ENCODE measurements at places on chromosomes 3 and 15. TPM values are rescaled to one million over a fixed set of nuclear protein-coding genes. Genes with fewer than 3 reads are reported as not detected.

The GASK1A gene
- 10.1 TPM for polyA plus RNA-seq

The GUCA1C gene
- polyA plus RNA-seq, result not detected

The NPAP1 gene
- 0.03 TPM for polyA plus RNA-seq

DNA sequence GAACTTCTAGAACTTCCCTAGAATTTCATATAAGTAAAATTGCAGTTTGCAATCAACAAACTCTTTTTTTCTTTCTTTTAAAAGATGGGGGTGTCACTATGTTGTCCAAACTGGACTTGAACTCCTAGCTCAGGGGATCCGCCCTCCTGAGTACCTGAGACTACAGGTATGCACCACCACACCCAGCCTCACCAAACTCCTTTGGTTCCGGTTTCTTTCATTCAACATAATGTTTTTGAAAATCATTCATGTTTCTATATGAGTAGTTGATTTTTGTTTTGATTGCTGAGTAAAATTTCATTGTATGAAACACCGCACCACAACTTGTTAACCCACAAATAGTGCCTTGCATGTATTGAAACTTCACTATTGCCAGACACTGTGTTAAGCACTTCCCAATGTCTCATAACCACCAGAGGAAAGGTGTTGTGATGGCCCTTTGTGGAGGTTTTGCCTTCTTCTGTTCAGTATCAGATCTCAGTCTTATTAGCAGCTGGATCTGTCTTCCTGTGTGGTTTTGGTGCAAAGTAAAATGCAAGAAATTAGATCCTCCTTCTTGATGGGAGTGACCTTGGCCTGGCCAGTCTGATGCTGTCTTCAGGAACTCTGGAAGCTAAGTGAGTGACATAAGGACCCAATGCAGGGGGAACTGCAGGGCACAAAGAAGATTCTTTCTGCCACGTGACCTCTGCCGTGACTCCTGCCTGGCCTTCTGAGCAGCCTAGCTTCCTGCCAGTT is 78.8 kb upstream of the UBE2E1 start:
- no peak for DNase-seq

DNA sequence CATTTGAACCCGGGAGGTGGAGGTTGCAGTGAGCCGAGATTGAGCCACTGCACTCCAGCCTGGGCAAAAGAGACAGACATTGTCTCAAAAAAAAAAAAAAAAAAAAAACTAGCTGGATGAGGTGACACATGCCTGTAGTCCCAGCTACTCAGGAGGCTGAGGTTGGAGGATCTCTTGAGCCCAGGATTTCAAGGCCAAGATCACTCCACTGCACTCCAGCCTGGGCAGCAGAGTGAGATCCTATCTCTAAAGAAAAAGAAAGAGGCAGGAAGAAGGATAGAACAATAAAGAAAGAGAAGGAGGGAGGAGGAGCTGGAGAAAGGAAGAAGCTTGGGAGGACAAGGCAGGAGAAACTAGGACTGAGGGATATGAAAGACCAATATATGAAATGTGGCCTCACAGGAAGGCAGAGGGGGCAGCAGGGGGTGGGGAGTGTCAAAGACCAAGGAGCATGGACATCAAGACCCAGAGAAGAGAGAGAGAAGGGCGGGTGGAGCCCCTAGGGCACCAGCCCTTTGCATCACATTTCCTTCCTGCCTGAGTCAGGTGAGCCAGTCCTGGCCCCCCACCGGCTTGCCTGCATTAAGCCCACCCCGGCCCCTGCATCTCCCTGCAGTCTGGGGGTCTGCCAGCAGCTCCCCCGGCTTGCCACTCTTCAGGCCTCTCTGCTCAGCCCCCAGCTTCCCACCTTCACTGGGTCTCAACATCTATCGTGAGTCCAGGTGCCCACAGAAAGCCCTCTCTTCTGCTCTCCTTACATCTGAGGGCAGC is 11.5 kb downstream of the IGDCC3 start:
- DNase-seq, result no peak

DNA sequence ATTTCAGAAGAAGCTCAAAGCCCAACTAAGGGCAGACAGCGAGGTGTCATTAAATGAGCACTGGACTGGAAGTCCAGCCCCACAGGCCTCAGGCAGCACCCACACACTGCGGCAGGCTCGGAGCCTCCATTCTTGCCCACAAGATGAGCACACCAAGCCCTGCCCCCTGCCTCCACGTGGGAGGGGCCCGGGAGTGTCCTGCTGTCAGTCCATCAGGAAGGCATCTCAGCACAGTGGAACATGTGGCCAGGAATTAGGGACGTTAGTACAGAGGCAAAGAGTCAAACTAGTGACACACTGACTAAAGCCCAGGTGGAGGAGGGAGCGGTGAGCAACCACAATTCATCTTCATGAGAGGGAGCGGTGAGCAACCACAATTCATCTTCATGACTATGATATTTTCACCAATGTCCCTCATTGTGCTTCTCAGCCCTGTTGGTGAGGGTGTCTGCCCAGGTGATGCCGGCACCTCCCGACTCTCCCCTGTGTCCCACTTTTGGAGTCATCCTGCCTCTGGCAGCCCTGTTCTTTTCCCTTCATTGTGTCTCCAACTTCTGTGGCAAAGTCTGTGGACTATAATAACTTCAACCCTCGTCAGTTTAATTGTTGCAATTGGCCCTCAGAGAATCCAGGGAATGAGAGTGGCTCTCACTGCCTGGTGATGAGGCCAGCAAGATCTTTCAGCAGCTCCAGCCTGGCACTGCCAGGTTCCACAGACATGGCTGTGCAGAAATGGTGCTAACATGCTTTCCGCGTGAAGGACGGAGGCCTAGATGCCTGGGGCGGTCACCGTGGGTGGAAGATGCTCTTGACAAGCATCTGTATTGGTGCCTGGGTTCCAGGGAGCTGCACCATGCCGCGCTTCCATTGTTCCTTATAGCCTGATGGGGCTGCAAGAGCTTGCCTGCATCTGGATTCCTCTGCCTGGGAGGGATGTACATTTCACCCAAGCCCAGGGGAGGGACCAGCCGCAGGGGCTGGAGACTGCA is 23.1 kb upstream of the SKOR1 start:
- no peak for DNase-seq

DNA sequence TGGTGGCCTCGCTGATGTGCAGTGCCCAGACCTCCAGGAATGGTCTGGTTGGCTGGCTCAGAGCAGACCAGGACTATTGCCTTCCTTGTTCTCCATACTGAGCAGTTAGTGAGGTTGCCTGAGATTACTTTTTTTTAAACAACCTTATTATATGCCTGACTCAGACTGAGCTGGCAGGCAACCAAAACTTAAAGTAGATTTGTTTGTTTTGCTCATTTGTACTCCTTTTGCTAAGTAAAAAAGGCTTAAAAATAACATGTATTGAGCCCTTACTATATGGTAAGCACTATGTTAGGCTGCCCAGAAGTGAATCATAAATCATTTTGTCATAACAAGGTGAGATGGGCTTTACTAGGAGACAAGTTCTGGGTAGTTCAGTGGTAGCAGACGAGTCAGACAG is 92.4 kb downstream of the GHSR start:
- DNase-seq, result no peak

- peak; percentile 16 for DNase-seq
Observed at GRCh38 chr15:25481208-25481859, 42.5 kb upstream of the UBE3A start.

- no peak for DNase-seq
Observed at GRCh38 chr3:150784747-150785125, 21.8 kb upstream of the SIAH2 start.

- no peak for DNase-seq
Observed at GRCh38 chr3:190086191-190086590, 34.5 kb downstream of the P3H2 start.

- DNase-seq, result no peak
Observed at GRCh38 chr15:101058735-101059134, 139.6 kb downstream of the LRRK1 start.

DNA sequence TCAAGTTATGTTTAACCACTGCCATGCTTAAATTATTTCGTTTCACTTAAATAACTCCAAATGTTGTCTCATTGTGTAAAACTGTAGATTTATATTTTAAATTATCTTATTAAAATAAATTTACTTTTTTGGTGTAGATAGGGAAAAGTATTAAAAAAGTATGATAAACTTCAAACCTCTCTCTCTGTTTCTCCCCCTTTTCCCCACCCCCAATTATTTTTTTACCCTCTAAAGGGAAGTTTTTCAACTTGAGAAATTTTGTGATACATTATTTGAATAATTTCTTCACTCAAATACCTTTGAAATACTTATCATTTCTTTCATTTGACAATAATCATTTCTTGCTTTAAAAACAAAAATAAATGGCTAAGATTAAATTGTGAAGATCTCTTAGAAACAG is 66.9 kb upstream of the EIF1B start:
- DNase-seq, result no peak

DNA sequence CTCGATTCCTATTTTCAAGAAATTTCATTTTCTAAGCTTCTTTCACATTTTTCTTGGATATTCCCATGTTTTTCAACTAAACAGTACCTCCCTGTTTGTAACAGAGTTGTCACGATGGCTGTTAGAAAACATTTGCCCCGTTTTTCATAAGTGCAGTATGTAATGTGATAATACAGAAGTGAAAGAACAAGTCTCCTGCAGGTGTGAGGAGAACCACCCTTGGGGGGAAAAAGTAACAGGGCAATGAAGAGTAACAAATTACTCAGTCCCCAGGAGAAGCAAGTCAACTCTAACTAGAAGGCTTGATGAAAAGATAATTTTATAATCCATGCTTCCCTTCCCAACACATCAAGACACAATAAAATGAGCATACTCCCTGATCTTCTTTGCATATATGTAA is 493.3 kb downstream of the FOXP1 start:
- DNase-seq, result no peak

DNA sequence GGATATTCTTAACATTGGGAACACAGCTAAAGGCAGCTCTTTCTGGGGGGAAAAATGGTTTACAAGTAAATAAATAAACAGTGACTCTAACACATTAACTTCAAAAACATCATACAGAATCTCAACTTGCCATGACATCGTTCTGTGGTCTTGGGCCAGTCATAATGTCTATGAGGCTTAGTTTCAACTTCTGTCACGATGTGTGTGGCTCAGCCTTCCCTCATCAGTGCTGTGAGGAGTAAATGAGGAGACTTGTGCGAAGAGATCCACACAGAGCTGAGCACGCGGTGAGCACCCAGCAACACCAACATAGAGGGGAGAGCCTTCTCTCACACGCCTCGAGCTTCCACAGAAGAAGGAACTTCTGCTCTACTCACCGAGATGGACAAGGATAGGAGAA is 49.0 kb downstream of the DZIP1L start:
- DNase-seq, result no peak

DNA sequence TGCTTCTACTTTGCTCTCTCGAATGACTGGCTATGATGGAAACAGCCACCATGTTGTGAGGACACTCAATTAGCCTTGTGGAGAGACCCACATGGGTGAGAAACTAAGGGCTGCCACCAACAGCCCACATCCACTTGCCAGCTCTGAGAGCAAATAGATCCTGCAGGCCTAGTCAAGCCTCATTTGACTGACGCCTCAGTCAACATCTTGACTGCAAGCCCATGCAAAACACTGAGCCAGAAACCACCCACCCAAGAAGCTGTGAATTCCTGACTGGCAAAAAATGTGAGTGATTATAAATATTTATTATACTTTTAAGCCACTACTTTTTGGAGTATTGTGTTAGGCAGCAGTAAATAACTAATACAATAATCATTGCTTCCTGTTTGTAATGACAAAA is 58.4 kb downstream of the NOX5 start:
- DNase-seq, result no peak

- DNase-seq, result no peak
Observed at GRCh38 chr3:80350771-80351170, 583.0 kb upstream of the ROBO1 start.
